ENCODE measurements at places on chromosomes 1 and 21.

- DNase-seq: no peak
Observed at GRCh38 chr1:24364975-24365678, 46.0 kb downstream of the GRHL3 start.

- no peak for DNase-seq
Observed at GRCh38 chr1:93715529-93716126, 34.0 kb upstream of the BCAR3 start.

DNA sequence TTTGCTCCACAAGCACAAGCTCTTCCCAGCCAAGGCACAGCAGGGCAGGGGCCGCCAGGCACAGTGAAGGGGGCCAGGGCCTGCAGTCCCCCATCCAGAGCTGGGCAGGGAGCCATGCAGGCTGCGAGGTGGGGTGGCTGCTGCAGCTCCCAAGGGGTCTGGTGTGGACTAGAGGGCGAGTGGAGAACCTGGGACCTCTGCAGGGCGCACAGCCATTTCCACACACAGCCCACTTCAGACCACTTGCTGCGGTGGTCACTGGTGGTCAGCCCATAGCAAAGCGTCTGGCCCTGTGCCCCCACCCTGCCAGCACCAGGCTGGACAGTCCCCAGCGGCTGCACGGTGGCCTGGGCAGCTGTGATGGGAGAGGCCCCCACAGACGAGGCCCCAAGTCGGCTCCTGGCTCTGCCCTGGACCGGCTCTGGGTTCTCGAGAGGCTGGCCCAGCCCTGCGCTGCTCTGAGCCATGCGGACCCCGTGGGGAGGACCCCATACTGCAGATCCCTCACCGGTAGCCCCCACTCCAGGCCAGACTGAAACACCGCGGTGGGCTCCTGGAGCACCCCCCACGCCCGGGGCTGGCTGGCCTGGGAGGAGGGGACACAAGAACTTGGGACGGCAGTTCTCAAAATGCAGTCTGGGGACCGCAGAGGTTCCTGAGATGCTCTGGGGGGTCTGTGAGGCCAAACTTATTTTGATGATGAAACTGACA is 47.1 kb upstream of the COL6A2 start:
- no peak for DNase-seq

DNA sequence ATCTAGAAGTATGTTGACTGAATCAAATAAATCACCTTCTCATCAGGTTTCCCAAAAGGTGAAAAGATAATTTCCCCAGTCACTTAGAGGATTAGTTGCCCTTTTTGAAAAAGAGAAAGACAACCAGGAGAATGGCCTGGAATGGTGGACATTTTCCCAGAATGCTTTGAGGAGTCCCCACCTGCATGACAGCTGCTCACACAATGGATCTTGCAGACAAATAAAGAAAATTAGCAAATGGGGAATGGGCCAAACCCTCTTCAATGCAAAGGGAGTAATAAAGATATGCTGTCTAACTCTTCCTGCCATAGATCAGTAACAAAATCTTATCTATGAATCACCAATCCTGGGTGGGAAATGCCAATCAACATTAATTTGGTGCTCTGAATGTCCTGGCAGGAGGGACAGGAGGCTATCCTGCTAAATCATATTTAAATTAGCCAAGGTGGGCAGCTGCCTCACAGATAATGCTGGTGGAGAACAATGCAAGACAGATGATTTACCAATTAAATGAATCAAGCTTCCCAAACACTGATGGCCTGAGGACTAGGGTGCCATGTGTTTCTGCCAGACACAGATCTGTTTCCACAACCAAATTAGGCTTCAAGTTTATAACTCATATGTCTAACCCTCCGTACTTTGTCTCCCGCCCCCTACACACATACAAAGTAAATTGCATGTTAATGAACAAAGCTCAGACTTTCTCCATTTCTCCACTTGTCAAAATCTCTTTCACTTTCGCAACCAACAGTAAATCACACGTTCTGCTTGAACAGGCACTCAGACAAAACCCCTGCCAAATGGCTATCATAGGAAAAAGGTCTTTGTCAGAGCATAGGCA is 488.0 kb upstream of the PLXNA2 start:
- no peak for DNase-seq

DNA sequence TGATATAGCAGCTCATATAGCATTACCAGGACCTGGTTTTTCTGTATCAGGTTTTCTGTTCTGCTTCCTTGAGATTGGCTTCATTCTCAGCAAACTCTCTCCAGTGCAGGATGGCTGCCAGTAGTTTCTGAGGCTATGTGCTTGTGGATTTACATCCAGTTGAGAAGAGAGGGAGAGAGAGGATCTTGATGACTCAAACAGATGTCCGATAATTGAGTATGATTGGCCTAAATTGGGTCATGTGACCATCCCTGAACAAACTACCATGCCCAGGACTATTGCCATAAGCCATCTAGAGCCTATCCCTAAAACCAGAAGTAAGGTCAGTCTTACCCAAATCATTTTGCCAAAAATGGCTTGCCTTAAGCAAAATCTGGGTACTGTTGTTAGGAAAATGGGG is 18.1 kb upstream of the PSMA5 start:
- no peak for DNase-seq

- no peak for DNase-seq
Observed at GRCh38 chr1:156693848-156694689, 11.3 kb downstream of the CRABP2 start.
